ENCODE measurements at places on chromosomes 3 and 15.

- peak; percentile 80 for DNase-seq
Measured at GRCh38 chr3:50138266-50139200, 16.6 kb upstream of the SEMA3F start.

GRCh38 chr15:64146041-64146440, 5.5 kb upstream of the SNX22 start:
- DNase-seq: no peak

DNA sequence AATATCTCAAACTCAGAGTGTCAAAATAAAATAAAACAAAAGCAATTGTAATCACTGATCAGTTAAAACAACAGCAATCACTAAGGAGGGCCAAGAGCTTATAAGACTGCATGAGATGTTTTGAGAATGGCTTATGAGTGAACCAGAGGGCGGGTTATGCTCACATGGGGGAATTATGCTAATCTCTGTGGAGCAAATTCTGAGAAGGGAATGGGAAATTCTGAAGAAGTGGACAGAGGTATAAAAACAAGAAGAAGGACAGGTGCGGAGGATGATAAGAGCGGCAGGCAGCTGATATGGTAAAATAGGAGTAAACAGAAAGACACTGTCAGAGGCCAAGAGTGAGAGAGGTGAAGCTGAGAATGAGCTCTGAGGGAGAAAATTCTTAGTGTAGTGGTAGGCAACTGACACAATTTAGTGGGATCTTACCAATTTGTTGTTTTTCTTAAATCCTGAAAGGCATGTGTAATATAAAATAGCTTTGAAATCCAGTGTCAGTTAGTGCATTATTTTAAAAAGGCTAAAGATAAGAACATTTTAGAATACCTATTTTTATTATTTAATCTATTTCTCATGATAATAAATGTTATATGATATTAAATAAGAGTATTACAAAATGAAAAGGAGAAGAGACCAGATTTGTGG, 133.8 kb downstream of the SPATA16 start:
- no peak for DNase-seq

- DNase-seq: no peak
Measured at GRCh38 chr3:191357909-191358308, 27.6 kb upstream of the UTS2B start.

DNA sequence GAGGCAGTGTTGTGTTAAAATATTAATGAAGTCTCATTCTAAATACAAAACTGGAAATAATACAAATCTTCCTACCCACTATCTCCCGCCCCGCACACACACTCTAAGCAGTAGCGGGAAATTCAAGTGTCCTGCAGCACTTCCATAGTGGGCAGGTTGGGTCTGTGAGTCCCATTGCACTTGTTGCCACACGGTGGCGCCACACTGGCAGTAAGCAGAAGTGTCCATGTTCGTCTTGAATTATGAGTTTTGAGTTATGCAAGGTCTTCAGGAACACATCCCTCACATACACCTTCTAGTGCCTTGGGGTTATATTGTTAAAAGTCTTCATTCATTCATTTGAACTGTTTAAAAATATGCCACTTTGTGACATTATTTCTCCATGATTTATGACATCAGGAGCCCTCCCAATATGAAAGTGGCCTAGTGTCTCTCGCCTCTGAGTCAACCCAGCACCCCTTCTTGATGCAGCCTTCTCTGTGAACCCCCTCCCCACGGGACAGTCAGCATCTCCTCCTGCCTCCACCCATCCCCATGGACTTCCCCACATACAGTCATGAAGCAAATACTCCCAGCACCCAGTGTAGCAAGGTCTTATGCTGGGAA, 17.6 kb upstream of the CCDC174 start:
- peak; percentile 72 for DNase-seq

DNA sequence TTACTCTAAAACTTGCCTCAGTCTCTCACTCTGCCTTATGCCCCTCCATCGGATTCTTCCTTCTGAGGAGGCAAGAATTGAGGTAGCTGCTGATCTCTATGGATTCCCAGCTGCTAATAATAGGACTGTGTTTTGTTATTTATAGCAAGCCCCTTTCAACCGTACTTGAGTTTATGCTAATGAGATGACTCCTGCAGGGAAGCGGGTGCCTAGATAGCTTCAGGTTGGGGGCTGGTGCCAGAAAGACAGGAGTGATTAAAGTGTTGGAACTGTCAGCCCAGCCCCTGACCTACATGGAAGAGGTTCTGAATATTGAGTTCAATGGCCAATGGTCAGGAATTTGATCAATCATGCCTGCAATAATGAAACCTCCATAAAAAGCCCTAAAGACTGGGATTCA, 21.8 kb upstream of the LIMD1 start:
- no peak for DNase-seq

DNA sequence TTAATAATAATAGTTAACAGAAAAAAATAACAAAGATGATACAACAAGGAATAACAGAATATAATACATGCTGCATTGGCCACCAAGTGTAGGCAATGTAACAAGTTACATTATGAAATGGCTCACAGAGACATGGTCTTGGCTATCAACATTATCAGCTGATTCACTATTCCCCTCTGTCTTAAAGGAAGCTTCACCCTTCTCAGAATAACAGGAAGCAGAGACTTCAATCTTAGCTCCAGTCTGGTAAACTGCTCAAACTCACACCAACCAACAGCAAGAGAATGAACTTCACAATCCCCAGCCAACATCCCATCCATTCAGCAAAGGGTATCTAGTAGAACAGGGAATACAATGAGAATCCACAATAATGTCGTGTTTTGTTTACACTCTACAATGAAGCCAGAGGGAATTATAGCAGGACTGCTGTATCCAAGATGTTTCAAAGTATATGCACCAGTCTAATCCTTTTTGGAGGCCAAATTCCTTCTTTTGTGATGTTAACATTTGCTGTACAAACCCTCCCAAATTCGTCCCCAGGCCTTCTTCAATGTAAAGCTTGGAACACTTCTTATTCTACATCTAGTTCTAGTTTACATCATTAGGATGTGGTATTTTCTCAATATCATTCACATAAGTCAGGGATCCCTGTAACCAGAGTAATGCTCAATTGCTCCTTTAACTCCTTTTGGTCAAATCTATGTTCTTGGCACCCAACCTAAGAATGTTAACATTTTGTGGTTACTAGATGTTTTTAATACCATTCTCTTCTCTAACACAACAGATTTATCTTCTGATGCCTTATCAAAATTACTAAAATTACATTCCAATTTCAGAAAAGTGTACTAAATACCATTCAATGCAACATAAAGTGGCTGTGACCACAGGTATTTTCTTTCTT, 52.4 kb upstream of the CMSS1 start:
- no peak for DNase-seq

- DNase-seq: no peak
Measured at GRCh38 chr3:115239717-115240116, 92.6 kb upstream of the ZBTB20 start.

GRCh38 chr3:194330579-194330978, 20.5 kb downstream of the CPN2 start:
- DNase-seq: no peak

- DNase-seq: no peak
Measured at GRCh38 chr3:124360155-124360554, 368.2 kb upstream of the ROPN1 start.

DNA sequence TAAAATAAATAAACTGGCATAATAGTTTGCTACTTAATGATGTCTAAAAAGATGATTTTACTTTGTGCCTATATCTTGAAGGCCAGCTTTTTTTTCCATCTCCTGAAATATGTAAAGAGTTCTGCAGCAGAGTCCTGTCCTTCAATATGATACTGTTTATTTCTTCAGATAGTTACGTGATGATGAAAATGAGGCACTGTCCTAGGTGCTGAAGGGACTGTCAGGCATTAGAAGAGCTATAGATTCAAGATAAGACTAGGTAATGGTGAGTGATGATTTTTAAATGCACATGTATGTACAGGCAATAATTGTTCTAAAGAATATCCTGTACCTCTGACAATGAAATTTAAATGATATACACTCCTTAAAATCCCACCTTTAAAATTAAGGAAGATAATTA, 326.9 kb upstream of the DNAJC19 start:
- DNase-seq: no peak

DNA sequence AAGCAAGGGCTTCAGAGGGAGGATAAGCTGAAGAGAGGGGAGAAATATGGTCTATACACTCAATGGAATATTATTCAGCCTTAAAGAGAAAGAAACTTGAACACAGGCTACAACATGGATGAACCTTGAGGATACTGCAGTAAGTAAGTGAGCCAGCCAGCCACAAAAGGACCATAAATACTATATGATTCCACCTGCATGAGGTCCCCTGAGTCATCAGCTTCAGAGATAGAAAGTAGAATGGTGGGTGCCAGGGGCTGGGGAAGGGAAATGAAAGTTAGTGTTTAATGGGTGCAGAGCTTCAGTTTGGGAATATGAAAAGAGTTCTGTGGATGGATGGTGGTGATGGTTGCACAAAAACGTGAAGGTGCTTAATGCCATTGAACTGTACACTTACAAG, 68.4 kb upstream of the SEC13 start:
- no peak for DNase-seq

- no peak for DNase-seq
Measured at GRCh38 chr3:46236294-46237054, 5.8 kb upstream of the CCR3 start.

DNA sequence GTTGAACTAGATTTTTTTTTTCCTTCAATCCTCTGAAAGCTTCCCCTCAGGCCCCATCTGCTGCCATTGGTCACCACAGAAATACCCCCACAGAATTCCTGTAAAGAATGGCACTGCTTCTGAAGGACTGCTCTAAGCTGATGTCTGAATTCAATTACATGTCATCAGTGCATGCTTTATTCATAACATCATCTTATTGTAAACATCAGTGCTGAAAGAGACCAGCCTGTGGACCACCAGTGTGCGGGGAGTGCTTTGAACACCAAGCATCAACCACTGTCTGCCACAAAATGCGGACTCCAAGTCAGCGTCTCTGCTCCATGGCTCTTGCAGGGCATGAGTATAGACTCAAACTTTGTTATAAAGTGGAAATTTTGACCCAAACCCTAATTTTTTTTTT, 11.6 kb downstream of the PHLDB2 start:
- no peak for DNase-seq

- peak; percentile 20 for DNase-seq
Measured at GRCh38 chr3:126442856-126443242, 32.8 kb downstream of the ZXDC start.

DNA sequence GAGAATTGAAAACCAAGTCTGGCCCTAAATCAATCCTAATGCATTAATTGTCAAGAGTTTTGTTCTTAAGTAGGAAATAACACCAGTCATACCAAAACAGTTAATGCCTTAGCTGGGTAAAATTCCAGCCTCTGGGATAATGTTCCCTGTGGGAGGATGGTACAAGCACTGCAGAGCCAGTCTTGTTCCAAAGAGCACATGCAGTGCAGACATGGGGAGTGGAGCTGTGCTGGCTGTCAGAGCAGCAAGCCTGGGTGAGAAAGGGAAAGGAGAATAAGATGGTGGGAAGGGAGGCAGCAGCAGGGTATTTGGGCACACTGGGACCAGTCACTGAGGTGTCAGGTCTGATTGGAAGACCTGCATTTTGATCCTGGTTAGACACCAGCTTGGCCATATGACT, 12.1 kb downstream of the ALAS1 start:
- no peak for DNase-seq

DNA sequence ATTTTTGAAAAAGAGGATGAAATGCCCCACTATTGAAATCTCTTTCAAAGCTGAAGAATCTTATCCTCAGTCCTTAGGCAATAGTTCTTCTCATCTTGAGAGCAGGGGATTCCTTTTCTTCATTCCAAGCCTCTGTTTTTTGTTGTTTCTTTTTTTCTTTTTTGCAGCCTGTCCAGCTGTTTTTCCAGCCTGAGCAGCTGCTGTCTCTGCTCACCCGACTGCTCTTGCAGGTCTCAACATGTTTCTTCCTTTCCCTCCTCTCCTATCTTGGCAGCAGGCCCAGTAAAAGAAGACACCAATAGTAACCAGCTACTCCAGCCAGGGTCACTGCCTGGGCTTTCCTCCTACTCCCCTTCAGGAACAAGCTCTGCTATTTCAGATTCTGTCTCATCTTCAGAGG, 23.8 kb downstream of the MEX3B start:
- no peak for DNase-seq

- DNase-seq: no peak
Measured at GRCh38 chr3:188727052-188727451, 444.7 kb upstream of the TPRG1 start.

GRCh38 chr3:172987273-172987672, 153.8 kb downstream of the SPATA16 start:
- no peak for DNase-seq

GRCh38 chr3:138434875-138435772, 708 bp downstream of the ESYT3 start:
- DNase-seq: no peak

DNA sequence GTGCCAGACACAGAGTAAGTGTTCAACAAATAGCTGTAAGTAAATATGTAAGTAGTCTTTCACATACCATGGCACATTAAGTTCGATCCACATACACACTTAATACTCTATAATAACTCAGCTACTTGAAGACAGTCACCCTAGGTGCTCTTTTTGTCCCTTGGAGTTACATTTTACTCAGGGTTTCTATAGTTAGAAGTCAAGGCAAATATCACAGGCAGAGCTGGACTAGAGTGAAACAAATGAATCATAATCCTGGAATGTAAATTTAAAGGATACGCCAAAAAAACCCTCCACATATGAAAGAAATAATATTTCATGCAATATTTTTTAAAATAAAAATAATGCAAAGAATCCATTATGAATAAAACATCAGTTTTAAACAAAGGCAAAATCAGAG, 461.8 kb downstream of the MAGI1 start:
- no peak for DNase-seq

DNA sequence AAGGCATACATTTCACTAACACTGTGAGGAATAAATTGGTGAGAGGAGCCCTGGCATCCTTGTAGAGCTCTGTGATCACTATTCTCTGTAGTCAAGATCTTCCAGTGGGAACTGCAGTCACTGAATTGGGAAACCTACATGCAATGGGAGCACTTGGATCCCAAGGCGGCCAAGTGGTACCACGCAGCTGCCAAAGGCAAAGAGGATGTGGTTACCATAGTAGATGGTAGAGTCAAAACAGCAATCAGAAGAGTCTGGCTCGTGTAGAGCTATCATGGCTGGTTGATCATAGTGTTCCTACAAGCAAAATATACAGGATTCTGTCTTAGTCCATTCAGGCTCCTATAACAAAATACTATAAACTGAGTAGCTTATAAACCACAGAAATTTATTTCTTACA, 849.7 kb downstream of the ROBO2 start:
- DNase-seq: no peak

DNA sequence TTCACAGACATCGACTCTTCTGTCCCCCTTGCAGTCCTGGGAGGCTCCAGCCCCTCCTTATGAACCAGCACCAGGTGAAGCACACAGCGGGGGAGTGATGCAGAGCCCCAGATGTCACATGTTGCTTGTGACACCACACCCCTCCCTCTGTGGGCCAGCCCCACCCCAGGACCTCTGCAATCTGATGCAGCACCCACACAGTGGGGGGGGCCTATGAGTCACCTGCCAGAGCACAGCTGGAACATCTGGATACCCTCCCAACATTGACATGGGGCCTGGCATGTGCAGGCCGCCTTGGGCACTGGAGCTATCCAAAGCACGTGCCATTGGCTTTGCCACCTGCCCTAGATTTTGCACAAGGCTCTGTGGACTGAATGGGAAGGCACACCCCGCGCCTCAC, 70.5 kb downstream of the FEM1B start:
- DNase-seq: no peak

- DNase-seq: no peak
Measured at GRCh38 chr3:29511701-29512100, 230.8 kb downstream of the RBMS3 start.

Measured in D341Med (cell line).